ENCODE measurements at places on chromosomes 3 and 15.

GRCh38 chr15:29681166-29681845 lies 141.0 kb downstream of the TJP1 start:
- DNase-seq = no peak

DNA sequence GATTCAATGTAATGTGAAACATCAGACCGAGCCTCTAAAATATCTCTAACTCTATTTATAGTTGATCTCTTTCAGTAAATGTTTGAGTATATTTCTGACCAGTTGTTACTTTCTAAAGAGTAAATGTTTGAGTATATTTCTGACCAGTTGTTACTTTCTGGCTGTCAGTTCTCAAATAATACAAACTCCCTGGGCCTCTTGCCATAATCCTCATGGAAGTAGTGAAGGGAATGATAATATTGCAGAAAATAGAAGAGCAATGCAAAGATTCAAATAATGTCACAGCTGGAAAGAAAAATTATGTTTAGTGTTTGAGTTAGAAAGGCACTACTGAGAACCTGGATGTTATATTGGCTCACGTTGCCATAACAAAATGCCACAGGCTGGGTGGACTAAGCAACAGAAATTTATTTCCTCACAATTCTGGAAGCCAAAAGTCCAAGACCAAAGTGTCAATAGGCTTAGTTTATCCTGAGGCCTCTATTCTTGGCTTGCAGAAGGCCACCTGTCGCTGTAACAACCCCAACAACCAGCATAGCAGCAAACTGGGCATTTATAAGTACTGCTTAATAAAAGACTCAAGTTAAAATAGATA lies 470.6 kb upstream of the BCHE start:
- DNase-seq = no peak

DNA sequence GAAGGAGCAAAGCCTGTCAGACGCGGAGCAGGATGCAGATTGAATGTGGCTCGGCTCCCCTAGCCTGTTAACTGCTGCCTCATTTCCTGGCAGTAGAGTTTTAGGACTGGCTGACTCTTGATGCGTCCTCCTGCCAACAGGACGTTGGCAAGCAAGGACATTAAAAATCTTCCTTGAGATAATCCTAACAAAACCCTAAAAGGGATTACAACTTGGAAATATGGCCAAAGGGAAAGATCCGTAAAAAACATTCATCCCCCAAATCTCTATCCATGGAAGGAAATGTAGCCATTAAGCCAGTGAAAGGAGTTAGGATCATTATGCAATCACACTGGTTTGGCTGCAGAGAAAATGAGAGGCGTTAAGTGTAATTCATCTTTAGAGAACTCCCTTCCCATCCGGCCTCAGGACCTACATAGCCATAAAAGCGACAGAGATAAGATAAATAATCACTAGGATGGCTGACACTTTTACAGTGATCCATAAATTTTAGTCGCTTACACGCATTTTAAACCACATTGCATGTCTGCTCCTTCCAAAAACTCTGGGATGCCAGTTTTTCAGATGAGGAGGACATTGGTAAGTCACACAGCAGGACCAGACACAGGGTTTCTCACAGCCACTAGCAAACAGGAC lies 44.5 kb upstream of the C3orf80 start:
- DNase-seq = peak; percentile 60

DNA sequence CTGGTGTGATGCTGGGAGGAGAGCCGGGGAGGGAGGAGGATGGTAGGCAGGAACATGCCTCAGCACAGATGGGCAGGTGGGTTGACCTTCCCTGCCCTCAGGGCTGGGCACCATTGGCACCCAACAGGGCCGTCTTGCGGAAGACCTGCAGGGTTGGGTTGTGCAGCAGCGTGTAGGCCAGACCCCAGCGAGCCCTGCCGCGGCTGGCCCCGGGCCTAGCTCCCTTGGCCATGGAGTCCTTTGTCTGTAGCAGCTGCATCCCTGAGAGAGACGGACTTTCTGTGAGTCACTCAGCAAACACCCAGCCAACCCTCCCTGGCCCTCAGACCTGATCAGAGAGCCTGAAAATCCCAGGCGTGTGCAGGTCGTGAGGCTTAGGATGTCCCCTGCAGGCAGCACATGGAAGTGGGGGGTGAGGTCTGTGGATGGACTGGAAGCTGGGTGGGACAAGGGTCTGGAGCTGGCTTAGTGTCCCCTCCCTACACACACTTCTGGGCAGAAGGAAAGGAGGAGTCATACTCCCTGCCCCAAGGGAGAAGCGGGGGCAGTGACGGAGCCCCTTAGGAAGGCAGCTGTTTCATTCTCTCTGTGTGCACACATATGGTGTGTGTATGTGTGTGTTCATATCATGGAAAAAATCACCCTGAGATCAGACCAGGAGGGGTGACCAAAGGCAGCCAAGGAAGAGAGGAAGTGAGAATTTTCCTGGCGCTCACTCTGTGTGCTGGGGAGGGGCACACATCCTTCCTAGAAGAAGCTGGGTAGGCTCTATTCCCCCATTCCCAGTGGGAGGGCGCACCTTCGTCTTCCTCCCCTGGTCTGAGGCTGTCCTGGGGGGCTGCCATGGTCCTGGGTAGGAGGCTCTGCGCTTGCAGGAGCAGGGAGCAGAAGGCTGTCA lies 6.7 kb downstream of the ISLR start:
- peak; percentile 91 for DNase-seq

DNA sequence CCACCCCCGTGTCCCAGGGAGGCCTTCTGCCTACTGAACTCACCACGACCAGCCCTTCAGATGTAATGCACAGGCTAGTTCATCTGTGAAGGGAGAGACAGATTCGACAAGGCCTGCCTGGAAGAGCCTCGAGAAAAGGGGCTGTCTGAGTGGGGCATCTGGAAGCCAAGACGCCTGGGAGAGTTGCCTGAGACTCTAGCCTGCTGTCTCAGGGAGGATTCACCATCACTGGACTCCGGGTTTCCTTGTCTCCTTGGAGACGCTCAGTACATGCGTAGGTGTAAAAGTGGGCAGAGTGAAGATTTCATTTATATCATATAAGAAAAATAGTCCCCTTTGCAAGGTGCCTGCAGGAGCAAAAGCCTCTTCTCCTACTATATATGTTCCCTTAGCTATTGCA lies 468.9 kb downstream of the FOXP1 start:
- no peak for DNase-seq

DNA sequence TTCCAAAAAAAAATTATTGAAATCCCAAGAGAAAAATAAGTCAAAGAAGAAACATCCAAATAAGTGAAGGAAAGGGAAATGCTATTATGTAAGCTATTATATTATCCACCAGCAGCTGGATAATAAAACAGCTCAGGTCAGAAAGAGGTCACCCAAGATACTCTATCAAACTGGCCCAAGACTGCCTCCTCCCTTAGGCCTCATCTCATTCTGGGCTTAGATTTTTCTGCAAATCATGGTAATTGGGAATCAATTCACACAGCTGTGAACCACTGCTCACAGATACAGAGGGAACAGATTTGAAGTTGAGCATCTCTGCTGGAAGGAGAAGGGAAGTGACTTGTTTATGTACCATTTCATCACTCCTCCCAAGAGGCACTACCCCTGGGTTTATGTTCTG lies 294.6 kb upstream of the DPPA4 start:
- DNase-seq = no peak

DNA sequence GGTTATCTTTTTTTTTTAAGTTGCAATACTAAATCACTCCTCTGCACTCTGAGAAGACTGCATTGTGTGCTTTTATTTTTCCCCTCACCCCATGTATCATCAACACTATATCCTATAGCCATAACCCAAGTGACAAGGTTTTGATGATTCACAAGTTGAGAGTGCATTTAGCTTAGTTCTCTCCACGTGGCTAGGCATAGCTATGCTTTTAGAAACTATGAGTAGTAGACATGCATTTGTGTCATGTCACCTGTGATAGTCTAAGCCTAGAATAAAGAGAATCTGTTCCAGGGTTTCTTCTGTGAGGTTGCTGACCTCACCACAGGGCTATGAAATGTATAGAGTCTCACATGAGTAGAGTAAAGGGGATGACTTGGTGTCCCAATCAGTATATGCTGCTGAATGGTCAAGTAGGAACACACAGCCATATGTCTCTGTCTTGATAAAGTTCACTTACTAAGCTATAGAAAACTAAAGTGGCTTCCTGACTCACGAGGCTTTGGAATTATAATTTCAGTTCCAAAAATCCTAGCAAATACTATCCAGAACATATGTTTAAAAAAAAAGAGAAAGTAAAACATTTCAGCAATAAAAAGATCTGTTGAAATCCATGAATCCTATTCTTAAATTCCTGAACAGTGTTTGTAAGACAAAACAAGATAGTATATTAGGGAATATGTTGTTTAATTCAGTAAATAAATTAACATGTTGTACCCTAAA lies 206.3 kb downstream of the LSAMP start:
- no peak for DNase-seq

- DNase-seq = no peak
Measured at GRCh38 chr15:50426428-50426827, 2.2 kb downstream of the USP8 start.

DNA sequence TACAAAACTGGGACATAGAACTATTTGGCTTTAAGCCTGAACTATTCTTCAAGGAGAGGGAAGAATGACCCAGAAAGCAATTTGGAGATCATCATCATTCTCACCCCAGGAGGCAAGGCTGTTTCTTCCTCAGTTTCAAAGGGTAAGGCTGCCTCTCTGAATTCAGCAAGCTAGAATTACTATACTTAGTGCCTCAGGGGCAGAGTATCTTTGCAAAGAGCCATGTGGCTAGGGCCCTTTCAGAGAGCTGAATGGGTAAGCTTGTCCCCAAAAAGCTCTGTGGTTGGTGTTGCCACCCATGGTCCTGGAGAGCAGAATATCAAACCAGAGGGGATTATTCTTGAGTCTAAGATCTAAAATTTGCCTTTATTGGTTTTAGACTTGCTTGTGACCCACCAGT lies 720.3 kb upstream of the ARPP21 start:
- no peak for DNase-seq

GRCh38 chr3:134618478-134619300 lies 32.1 kb downstream of the KY start:
- no peak for DNase-seq

GRCh38 chr15:64597477-64597822 lies 137.1 kb downstream of the ZNF609 start:
- no peak for DNase-seq

- DNase-seq = no peak
Measured at GRCh38 chr3:59772416-59773408, 722.9 kb upstream of the CFAP20DC start.

DNA sequence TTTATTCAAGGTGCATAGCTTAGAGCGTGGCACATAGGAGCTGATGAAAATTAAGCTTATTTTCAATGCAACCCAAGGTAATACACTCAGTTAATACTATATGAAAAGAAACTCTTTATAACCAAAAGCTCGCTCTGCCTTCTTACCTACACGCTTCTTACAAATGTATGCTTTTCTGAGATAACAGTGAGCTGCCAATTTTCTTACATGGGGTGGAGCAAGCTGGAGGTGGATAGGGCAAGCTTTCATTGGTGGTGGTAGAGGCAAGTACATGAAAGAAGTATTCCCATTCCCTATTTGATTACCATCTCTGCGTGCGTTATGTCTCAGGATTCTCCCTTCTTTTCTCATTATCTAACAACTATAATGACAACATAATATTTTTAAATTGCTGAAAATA lies 8.9 kb downstream of the DZIP3 start:
- DNase-seq = no peak

DNA sequence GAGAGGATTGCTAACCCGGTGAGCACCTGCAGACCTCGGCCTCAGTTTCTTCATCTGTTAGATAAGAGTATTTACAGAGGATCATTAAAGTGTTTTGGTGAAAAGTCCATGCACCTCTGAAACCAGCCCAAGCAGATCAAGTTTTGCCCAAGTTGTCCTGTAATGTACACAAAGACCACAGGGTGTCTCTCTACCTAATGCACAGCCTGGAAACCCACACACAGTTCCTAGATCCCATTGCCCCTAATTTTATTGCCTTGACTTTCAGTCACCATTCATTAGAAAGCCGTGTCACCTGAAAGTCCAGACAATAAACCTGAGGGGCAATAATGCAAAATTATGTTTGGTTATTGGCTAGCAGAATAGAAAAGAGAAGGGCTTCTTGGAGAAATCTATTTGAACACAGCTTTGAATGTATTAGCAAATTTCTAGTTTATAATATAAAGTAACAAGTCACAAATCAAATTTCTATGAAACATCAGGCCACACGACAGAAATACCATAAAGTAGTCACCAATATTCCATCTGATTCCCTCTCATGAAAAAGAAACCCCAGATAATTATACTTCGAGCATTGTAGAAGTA lies 161.3 kb upstream of the SLC2A2 start:
- peak; percentile 56 for DNase-seq

- DNase-seq = no peak
Measured at GRCh38 chr15:75361989-75362641, 6.3 kb downstream of the MAN2C1 start.

- peak; percentile 92 for DNase-seq
Measured at GRCh38 chr3:72872183-72872582, 15.7 kb upstream of the GXYLT2 start.

DNA sequence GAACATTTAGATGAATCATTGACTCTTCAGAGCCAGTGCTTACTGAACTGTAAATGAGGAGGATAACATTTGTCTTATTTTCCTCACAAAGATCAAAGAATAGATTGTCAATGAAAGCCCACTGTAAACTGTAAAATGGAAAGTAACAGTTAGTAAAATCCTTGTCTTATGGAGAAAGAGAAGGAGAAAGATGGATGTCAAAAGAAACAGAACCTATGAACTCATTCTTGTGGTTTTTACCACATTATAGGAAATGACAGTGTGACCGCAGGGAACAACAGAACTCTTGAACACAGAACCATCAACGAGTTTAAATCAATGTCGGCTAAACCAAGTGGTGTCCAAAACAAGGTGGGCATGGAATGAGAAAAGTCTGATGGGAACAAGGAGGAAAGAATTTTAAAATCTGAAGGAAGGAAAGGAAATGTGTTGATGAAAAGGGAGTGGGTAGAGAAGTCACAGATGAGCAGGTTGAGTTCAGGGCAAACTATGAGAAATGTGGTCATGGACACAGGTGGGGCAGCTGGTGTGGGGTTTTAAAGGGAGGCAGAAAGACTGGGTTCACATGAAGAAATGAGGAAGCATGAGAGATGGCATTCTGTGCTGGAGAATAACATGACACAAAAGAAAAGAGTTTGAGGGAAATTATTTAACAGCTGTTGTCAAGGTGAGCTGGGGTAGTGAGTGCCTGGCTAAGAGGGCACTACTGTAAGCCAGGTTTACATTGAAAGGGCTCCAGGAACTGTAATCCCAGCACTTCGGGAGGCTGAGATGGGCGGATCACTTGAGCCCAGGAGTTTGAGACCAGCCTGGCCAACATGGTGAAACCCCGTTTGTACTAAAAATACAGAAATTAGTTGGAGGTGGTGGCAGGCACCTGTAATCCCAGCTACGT lies 42.4 kb upstream of the ETV5 start:
- DNase-seq = peak; percentile 32

DNA sequence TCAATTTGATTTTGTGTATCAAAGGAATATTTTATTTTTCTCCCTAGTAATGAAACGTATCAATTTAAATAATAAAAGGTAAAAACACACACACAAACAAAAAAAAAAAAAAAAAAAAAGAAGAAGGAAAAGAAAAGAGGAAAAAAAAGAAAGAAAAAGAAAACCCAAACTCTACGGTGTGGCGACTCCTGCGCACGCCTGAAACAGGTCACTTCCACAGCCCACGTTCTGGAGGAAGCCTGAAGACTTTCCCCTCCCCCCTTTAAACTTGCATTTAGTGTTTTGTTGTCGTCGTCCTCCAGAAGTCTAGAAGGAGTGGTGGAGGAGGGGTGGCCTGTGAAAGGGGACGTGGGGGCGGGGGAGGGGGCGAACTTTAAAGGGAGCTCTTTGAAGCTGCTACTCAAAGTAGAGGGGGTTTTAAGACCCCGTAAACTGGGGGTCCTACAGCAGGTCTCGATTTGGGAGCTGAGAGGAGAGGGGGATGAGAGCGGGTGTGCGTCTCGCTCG lies 2.3 kb upstream of the TLE3 start:
- DNase-seq = no peak
